ENCODE measurements at places on chromosomes 11 and 22.

DNA sequence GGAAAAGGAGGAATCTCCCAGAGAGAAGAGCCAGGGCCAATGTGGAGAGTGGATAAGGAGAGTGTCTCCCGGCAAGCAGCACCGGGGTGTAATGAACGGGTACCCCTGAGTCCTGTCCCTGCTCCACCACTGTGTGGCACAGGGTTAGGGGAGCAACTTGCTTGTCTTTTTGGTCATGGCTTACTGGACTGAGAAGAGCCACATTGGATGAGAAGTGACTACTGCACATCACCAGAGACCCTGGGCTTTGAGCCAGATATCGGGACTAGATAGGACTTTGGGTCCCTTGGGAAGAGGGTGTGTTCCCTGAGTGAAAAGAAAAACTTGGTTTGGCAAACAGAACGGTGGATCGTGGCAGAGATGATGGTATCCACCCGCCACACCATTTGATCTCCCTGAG is 24.6 kb downstream of the SDHAF2 start:
- DNase-seq = no peak

DNA sequence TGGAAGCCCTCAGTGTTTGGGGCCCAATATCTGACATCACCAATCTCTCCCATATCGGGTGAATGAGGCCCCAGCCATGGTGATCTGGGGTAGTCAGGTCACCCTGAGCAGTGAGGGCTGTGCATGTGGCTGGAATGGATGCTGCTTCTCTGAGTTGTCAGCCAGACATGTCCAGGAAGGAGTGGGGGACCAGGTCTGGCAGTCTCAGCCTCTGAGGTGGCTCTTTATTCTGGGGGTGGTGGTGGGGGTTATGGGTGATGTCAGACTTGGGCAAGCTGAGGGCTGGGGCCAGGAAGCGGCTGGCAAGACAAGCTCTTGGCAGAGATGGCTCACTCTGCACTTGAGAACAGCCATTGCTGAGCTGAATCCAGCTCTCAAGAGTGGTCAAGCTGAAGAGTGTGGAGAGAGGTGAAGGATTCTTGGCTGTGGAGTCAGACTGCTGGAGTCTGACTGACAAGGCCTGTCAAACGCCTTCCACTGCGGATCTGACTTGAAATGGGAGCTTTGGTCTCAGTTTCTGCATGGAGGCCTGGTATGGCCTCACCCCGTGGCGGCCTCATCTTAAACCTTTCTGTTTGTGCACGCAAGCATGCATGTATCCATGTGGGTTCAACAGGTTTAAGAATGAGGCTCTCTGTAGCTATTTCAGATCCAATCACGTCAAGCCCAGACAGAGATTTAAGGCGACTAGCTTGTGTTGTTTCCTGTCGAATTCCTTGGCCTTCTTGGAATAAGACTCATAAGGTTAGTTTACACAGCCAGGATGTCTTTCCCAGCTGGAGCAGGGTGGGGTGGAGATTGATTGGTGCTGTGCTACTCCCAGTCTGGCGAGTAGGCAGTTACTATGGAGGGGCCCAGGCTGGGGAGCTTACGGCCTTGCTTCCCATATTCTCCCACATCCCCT is 83.9 kb upstream of the TIMP3 start:
- DNase-seq = peak; percentile 56

GRCh38 chr11:111730871-111731591 is 35.2 kb downstream of the PPP2R1B start:
- DNase-seq = no peak

DNA sequence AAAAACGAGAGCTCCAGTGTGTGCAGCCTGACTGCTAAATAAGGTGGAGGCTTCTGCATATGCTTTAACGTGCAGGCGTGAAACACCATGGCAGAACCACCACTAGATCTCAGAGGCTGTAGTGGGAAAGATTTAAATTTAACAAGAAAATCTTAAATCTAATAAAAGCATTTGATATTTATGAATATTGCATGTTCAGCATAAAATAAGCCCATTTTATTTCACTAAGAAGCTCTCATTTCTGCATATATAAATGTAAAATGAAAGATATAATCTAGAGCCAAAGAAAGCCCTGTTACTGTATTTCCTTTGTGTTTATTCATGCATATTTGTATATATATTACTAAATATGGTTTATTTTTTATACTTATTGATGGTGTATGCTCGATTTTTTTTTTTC is 188.3 kb downstream of the DDX10 start:
- DNase-seq = no peak

GRCh38 chr22:27445881-27446280 is 355.7 kb downstream of the MN1 start:
- DNase-seq = peak; percentile 72

DNA sequence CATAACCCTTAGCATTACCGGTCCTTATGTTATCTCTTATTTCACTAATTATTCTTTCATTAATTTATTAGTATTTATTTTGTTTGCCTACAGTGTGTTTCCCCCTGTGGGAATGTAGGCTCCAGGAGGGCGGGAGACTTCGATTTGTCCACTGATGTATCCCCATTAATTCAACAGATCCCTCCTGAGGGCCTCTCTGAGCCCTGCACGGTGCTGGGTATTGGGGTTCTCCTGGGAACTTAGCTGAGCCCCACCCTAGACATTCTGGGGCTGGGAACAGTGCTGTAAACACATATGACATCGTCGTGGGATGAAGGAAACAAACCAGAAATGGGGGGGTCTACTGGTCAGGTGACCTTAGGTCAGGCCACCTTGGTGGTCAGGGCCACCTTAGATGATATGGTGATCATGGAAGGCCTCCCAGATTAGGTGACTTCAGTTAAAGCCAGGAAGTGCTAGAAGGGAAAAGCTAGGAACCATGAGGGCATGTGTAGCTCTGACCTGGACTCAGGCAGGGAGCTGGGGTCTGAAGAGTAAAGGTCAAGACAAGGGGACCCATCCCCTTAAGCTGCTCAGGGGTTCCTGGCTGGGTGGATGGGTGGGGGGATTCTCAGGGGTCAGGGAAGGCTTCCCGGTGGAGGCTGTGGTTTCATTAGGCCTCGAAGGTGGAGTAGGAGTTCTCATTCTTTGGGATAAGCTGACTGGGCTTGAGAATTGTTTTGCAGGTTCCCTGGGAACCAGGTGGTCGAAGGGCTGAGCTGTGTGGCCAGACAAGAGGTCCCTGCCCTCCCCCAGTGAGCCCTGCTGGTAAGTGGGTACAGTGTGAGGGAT is 1.0 kb downstream of the PHETA2 start:
- no peak for DNase-seq

DNA sequence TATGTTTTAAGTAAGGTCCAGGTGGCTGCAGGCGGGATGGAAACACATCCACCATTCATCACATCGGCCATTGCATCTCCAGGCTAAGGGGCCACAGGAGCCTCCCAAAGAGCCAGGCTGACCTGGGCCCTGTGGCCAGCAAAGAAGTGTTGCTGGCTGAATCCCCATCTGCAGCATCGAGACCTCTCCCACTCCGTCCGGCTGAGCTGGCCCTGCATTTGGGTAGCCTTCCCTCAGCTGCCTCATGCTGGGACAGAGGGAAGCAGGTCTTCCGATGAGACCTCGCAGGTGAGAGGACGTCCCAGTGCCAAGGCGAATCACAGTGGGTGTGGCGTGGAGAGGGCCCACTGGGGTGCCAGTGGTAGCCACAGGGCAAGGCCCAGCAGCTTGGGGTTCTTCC is 24.5 kb downstream of the RSPH14 start:
- DNase-seq = no peak
